ENCODE measurements at places on chromosomes 6 and 20.

DNA sequence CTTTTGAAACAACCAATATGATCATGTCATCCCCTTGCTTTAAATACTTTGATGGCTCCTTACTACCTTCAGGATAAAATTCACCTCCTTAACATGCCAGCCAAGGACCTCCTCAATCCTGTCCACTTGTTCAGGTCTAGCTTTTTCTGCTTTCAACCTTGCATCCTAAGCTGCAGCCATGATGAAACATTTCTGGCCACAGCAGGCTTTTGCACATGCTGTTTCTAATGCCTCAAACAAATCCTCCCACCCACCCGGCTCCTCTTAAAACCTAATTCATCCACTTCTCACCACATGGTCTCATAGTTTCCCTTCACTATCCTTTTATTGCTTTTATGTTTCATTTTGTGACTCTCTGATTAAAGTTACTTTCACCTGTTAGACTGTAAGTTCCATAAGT is 124.6 kb downstream of the MYB start:
- no peak for DNase-seq

- DNase-seq, result no peak
Measured at GRCh38 chr6:39330057-39330456, 7.6 kb upstream of the KCNK16 start.

- no peak for DNase-seq
Measured at GRCh38 chr20:12217382-12217781, 299.7 kb downstream of the BTBD3 start.

- no peak for DNase-seq
Measured at GRCh38 chr6:136676075-136676474, 116.2 kb downstream of the MAP3K5 start.

GRCh38 chr6:137378090-137378369 is 116.2 kb downstream of the OLIG3 start:
- no peak for DNase-seq

DNA sequence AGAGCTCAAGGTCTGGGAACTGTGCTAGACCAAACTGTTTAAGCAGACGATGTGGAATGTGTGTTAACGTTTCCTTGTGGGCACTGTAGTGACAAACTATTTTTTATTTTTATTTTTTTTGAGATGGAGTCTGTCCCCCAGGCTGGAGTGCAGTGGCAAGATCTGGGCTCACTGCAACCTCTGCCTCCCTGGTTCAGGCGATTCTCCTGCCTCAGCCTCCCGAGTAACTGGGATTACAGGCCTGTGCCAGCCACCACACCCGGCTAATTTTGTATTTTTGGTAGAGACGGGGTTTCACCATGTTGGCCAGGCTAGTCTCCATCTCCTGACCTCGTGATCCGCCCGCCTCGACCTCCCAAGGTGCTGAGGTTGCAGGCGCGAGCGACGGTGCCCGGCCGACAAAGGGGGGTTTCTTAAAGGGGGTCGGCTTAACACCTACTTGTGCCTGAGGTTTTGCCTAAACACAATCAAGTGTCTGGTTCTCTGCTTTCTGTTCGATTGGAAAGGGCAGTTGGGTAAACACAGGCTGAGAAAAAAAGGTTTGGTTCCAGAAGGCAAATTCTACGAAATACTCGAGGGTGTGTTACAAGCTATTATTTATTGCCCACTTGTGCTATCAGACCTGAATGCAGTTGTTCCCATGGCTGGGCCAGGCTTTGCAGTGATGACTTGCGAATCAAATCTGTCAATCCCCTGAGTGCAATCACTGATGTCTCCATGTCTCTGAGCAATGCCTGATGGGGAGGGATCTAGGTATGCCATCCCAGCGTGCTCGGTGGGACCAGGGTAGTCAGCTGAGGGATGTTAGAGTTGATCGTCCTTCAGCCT is 1.3 kb downstream of the NOP56 start:
- no peak for DNase-seq

DNA sequence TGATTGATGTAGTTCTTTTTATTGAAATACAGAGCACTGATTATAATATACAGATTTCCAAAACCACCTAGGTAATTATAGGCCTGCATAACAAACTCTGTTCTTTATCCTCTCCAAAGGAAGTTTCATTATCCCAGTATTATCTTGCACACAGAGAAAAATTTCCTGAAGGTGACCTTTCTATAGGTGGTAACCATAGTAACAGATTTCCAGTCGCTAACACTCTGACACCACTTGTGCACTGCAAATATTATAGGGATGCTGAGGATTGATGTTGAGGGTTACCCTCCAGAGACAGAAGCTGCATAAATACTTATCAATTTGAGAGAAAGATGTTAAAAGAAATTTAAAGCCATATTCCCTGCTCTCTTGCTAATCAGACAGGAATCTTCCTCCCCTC is 274.5 kb upstream of the NRSN1 start:
- no peak for DNase-seq

DNA sequence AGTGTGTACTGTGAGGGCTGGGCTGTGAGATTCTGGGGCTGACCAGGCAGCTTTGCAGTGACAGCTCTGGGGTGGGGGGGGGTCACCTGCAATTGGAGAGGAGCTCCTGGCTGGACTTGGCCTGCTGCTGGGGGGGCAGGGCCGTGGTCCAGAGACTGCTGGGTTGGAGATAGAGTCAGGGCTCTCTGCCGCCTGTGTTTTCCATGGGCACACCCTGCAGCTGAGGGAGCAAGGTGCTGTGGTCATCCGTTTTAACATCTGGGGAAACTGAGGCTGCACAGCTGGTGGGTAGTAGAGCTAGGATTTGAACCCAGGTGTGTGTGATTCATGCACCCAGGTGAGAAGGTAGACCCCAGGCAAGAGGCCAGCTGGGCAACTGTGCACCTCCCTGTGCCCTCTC is 7.3 kb downstream of the DLGAP4 start:
- no peak for DNase-seq

DNA sequence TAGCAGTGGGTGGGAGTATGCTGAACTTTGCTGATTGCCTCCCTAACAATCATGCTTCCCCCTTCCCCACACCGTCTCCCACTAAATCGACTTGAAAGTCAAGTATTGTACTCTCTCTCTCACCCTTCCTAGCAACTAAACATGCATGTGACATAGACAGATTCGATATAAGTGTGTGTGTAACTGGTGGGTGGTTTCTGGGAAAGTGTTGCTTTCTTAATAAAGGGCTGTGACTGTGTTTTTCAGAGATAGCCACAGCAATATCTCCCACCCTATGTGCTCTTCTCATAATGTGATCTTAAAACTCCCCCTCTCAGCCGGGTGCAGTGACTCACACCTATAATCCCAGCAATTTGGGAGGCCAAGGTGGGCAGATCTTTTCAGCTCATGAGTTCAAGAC is 49.3 kb upstream of the E2F3 start:
- no peak for DNase-seq

GRCh38 chr20:57769756-57770155 is 59.9 kb upstream of the PMEPA1 start:
- DNase-seq, result no peak

DNA sequence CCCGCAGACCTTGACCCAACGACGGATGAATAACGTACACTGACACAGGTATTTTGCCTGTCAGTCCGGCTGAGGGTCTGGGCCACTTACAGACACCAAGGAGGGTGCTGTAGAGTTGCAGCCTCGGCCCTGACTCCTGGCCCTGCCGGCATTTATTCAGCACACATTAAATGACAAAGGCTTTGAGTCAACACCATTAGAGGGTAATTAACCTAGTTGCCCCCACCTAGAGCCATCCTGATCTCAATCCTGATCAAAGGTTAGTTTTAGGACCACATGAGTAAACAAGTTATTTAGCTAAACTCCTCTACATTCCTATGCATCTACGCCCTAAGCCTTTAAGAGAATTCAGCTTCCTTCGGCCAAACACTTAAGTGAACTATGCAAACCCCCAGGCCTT is 11.9 kb upstream of the PM20D2 start:
- no peak for DNase-seq

DNA sequence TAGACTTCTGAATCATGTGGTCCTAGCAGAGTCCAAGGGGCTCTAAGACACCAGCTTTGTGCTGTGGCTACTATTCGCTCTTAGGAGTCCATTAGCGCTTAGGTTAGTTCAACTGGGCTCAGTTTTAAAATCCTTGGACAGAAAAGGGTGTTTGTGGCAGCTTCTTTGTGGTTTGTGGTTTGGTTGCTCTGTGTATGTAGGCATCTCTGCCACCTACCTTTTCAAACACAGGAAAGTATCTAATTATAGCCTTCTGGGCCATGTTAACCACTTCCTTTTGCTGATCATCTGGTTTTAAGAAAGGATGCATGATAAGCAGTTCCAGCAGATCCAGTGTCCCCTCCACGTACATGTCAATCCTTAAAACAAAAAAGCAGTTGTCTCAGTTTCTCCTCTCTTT is 10.8 kb downstream of the GSTA4 start:
- DNase-seq, result no peak

- DNase-seq, result no peak
Measured at GRCh38 chr20:51876313-51876940, 74.1 kb upstream of the SALL4 start.

GRCh38 chr6:111714416-111715270 is 109.0 kb upstream of the TRAF3IP2 start:
- no peak for DNase-seq

GRCh38 chr6:107704347-107705013 is 119.6 kb downstream of the SCML4 start:
- no peak for DNase-seq

GRCh38 chr20:43926287-43927050 is 11.8 kb downstream of the TOX2 start:
- no peak for DNase-seq

GRCh38 chr20:62533591-62534495 is 58.0 kb upstream of the GATA5 start:
- DNase-seq, result no peak

GRCh38 chr20:63117661-63118302 is 98.1 kb downstream of the YTHDF1 start:
- DNase-seq, result no peak

GRCh38 chr20:56636716-56637115 is 7.6 kb downstream of the TFAP2C start:
- DNase-seq, result no peak

DNA sequence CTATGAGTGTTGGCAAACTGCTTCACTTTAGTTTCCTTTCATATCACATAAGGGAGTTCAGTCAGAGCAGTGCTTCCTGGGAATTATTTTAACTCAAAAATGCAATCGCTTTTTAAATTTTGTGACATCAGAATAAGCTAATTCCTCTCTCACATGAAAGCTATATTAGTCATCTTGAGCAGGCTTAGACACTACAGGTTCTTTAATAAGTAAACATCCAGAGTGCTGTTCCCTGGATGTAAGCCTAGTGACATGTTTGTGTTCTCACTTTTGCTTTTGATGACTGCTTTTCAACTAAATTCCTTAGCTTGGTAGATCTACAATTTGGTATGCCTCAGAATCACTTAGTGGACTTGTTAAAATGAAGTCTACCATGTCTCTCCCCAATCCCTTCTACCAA is 252.7 kb upstream of the POU3F2 start:
- no peak for DNase-seq

DNA sequence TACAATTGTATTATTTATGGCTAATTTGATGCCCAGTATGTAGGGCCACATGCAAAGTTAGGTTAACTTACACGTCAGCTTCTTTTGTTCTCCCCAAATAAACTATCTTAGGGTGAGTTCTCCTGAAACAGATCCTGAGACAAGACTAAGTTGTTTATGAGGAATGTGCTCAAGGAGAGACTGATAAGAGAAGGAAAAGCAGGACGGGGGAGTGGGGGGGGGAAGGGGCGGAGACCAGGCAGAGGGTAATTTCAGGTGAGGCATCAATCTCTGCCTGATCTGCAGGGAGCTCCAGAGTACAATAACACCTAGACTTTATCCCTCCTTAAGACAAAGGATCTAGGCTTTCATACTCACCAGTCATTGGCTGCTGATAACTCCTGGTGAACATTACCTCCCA is 220.6 kb upstream of the BTBD3 start:
- no peak for DNase-seq

DNA sequence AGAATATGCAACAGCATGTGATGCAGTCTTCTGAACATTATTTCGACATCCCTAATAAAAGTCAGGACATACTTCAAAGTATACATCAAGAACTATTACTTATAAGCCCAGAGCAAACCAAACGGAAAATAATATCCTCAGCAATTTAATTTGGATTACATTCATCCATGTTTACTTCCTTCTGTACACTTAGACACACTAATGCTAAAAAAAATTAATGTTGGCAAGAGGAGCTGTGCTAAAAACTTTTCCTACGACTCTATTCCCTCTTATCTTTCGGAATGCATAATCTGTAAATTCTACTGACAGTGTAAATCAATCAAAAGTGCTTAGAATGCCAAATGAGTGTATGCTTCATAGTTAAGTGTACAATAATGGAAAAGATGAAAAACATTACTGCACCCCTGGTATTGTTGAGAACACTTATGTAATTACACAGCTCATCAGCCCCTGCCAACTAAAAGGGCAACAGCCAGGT is 301.2 kb upstream of the HSF2 start:
- no peak for DNase-seq

DNA sequence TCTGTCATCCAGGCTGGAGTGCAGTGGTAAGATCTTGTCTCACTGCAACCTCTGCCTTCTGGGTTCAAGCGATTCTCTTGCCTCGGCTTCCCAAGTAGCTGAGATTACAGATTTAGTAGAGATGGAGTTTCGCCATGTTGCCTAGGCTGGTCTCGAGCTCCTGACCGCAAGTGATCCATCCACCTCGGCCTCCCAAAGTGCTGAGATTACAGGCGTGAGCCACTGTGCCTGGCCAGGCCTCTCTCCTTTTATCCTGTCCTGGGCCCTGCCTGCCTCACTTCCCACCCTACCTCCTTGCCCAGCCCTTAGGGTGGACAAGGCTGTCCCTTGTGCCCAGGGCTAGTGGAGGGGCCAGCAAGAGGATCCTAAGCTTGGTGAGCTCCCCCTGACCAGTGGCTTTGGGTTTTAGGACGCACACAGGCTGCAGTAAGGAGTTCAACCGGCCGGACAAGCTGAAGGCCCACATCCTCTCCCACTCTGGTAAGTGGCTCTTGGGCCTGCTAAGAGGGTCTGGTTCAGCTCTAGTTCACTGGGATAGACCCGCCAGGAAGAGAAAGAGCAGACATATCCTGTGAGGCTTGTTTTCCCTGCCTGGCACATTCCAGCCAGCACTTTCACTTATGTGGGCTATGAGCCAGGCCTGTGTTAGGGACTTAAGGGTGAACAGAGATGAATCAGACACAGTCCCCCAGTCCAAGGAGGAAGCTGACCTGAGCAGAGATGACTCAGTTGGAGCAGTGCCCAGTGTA is 21.9 kb upstream of the CHMP4B start:
- no peak for DNase-seq

GRCh38 chr6:16659466-16660156 is 101.6 kb downstream of the ATXN1 start:
- no peak for DNase-seq

Data from activated T-cell treated with anti-CD3 and anti-CD28 coated beads for 48 hours (primary cell).